ENCODE measurements at places on chromosomes 11 and 22.

DNA sequence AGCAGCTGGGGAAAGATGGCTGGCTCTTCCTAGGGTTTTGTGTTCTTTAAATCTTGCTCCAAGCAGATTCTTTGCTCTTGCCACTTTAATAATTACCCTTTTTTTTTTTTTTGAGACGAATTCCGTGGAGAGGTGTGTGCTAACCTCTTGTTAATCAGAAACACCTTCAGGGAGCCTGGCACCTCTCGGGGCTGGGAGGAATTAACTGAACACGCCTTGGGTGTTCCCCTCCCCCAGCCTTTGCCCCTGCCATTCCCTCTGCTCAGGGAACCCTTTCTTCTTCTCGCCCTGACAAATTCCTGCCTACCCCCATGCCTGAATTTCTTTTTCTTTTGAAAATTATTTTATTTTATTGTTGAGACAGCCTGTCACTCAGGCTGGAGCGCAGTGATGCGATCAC is 17.5 kb downstream of the TMPRSS6 start:
- no peak for DNase-seq

DNA sequence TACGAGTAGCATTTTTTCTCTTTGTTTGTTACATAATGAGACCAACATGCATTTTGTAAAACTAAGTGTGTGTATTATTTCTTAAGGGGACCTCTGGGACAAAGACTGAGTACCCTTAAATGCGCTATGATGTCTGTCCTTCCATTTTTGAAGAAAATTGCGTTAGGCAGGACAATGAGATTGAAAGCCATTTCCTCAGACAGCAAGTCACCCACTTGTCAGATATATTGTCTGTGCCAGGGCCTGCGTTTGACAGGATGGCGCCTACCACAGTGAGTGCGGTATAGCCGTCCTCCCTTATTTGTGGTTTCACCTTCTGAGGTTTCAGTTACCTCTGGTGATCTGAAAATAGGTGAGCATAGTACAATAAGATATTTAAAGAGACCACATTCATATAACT is 2.2 kb downstream of the AP2A2 start:
- DNase-seq = peak; percentile 46

- no peak for DNase-seq
These were observed 390.0 kb upstream of the CNTN5 start for GRCh38 chr11:98630736-98631135.

- no peak for DNase-seq
These were observed 35.9 kb upstream of the NAV2 start for GRCh38 chr11:19676475-19677380.

DNA sequence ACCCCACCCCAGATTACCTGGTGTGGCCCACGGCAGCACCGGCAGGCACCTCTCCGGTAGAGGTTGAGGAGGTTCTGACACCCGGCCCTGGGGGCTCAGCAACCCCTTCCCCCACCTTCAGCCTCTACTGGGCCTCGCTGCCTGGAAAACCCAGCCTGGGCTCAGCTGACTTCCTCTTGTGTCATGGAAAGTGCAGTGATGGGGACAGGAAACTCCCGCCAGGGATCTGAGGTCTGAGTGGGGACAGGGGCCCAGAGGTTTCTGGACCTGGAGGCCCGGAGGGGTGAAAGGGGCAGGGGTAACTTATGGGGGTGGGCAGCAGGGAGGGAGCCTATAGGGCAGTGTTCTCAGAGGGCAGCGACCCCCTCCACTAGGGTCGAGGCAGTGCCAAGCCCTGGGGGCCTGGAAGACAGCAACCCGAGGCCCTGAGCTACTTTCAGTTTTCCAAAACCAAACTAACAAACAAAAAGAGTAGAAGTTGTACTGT is 10.0 kb upstream of the CD5 start:
- DNase-seq = peak; percentile 88

GRCh38 chr11:9875862-9876261 is 212.0 kb downstream of the SWAP70 start:
- DNase-seq = no peak

GRCh38 chr22:45502215-45503049 is at the start of gene FBLN1:
Gene FBLN1 (plus strand): TSS chr22:45502883. CDS start chr22:45502986, 103 bp downstream.
- no peak for DNase-seq

DNA sequence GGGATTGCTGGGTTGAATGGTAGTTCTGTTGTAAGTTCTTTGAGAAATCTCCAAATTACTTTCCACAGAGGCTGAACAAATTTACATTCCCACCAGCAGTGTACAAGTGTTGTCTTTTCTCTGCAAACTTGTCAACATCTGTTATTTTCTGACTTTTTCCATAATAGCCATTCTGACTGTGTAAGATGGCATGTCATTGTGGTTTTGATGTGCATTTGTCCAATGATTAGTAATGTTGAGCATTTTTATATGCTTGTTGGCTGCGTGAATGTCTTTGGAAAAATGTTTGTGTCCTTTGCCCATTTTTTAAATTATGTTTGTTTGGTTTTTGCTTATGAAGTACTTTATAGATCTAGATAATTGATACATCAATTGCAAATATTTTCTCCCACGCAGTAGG is 1025.0 kb downstream of the JRKL start:
- no peak for DNase-seq

DNA sequence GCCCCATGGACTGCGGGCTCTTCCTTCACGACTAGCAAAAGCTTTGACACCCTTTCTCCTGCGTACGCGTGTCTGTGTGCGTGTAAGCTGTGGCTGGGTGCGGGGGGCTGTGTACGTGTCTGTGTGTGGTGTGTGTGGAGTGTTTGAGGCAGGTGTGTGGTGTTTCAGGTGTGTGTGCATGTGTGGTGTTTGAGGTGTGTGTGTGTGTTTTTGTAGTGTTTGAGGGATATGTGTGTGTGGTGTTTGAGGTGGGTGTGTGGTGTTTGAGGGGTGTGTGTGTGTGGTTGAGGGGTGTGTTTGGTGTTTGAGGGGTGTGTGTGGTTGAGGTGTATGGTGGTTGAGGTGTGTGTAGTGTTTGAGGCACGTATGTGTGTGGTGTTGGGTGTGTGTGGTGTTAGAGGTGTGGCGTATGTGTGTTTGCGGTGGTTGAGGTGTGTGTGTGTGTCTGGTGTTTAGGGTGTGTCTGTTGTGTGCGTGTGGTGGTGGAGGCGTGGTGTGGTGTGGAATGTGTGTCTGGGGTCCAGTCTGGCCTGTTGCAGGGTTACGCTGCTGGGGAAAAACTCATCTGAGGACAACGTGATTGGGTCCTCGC is 687 bp upstream of the ARSA start:
- peak; percentile 24 for DNase-seq

DNA sequence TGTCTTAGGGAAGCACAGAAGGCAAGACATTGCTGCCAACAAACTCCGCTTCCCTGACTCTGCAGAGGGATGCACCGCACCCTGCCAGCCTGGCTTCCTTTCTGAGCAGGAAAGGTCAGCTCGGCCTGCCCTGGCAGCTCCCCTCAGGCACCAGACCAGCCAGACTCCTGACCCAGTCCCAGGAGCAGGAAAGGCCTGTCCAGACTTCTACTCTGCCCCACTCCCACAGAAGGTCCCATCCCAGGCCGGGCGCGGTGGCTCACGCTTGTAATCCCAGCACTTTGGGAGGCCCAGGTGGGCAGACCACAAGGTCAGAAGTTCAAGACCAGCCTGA is 17.7 kb downstream of the ARRB1 start:
- no peak for DNase-seq

Data from activated CD4-positive, alpha-beta memory T cell treated with anti-CD3 and anti-CD28 coated beads for 36 hours (primary cell).